ENCODE measurements at places on chromosomes 1 and 21. TPM values are rescaled to one million over a fixed set of nuclear protein-coding genes. Genes with fewer than 3 reads are reported as not detected.

- H3K4me1 ChIP-seq = peaks cover 18% of the 10 kb centered on the region
- no peaks in the 10 kb centered on the region for H3K36me3 ChIP-seq
- no peak for DNase-seq
- H3K27ac ChIP-seq = no peak overlapping the region
Observed at GRCh38 chr21:42101246-42101645, 30.1 kb downstream of the UMODL1 start.

DNA sequence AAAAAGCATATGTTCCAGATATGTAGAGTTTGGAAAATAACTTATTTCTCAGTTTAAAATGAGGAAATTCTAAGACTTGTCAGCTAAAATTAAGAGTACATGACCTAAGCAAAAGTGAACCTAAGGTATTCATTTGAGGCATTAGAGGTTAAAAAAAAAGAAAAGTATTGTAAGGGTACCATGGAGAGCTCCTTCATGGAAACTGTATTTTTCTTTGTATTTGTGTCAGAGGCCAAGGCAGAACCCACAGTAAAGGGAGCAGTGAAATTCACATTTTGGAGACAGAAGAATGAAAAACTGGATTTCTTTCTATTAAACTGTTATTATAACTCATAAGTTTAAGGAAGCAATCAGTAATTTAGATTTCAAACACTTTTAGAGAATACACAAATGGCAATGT is 1494.8 kb downstream of the KCNT2 start:
- no peaks in the 10 kb centered on the region for H3K27me3 ChIP-seq
- DNase-seq = no peak
- no peak overlapping the region for H3K4me3 ChIP-seq

DNA sequence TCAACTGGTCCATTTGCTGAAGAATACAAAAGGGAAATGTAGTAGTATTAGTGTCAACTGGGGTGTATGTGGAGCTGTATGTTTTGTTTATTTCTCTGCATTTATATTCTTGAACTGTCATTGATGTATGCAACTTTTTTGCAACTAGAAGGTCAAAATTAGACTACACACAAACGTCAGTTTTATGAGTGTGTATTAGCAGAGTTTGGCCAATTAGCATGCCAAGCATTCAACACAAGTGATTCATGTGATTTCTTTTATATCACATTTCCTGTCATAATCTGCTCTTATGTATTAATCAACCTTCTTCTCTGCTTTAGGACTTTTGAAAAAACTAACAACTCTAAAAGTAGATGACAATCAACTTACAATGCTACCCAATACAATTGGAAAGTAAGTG is 211.1 kb downstream of the LRRC40 start:
- H3K4me3 ChIP-seq = no peak overlapping the region
- H3K27me3 ChIP-seq = no peaks in the 10 kb centered on the region
- peak; percentile 3 for DNase-seq
- H3K27ac ChIP-seq = no peak overlapping the region
- no peaks in the 10 kb centered on the region for H3K36me3 ChIP-seq

DNA sequence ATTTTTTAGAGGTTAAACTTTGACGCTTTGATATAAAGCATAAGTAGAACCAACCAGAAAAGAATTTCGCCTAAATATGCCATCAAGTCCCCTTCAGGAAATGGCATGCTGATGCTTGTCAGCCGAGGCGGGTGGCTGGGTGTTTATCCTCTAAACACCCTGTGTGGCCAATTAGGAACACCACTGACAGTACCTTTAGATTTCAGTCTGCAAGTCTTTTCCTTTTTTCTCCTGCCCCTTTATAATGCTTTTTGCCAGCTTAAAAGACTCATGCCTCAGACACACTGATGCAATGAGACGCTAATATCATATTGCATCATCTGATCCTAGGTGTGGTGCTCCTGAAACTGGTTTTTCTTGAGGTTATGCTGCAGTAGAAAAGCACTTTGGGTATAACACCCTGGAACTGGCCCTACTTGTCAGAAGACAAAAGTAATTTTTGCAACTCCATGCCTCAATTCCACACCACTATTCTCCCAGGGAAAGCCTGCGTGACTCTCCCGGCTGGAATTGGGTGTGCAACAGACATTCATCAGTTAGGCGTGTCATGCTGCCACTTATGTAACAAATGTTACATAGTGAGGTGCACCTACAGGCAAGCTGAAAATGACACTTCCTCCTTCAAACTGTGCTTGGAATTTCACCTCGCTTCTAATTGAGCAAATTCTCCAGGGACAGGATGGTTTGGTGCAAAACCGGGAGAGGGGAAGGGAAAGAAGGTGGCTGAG is 2.0 kb upstream of the RCC2 start:
- H3K36me3 ChIP-seq = no peaks in the 10 kb centered on the region
- no peak overlapping the region for H3K4me3 ChIP-seq
- no peak overlapping the region for H3K27ac ChIP-seq
- DNase-seq = peak; percentile 48
- peaks cover 36% of the 10 kb centered on the region for H3K4me1 ChIP-seq

DNA sequence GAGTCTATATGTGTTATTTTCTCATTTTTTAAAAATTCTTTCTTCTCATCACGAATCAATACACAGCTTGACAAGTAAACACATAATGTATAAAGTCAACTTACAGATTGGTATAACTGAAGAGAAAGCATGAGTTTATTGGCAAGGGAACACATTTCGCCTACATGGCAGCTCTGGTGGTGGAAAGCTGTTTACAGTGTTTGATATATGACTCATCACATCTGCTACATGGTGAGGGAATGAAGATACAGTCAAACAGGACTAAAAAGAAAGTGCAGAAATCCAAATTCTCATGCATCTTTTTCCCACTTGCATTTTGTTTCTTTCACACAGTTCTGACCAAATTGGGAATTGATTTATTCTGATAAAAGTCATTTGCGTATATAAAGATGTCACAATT is 122.2 kb upstream of the ADGRL4 start:
- no peak overlapping the region for H3K27ac ChIP-seq
- peak; percentile 78 for DNase-seq
- no peaks in the 10 kb centered on the region for H3K36me3 ChIP-seq
- no peaks in the 10 kb centered on the region for H3K27me3 ChIP-seq
- no peaks in the 10 kb centered on the region for H3K4me1 ChIP-seq

DNA sequence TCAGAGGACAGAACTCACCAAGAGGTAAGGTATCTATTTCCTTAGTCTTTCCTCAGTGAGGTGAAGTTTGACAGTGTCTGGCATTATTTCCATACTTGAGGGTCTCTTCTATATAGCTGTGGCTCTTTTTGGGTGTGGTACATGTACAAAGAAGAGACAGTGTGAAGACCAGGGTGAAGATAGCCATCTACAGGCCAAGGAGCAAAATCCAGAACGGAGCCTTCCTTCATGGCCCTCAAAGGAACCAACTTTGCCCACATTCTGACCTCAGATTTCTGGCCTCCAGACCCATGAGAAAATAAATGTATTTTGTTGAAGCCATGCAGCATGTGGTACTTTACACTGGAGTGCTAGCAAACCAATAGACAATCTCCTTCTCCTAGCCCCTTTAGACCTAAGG is 858.5 kb upstream of the B3GALT2 start:
- H3K4me1 ChIP-seq = no peaks in the 10 kb centered on the region
- no peak overlapping the region for H3K4me3 ChIP-seq
- H3K27ac ChIP-seq = no peak overlapping the region
- H3K36me3 ChIP-seq = no peaks in the 10 kb centered on the region
- no peak for DNase-seq

DNA sequence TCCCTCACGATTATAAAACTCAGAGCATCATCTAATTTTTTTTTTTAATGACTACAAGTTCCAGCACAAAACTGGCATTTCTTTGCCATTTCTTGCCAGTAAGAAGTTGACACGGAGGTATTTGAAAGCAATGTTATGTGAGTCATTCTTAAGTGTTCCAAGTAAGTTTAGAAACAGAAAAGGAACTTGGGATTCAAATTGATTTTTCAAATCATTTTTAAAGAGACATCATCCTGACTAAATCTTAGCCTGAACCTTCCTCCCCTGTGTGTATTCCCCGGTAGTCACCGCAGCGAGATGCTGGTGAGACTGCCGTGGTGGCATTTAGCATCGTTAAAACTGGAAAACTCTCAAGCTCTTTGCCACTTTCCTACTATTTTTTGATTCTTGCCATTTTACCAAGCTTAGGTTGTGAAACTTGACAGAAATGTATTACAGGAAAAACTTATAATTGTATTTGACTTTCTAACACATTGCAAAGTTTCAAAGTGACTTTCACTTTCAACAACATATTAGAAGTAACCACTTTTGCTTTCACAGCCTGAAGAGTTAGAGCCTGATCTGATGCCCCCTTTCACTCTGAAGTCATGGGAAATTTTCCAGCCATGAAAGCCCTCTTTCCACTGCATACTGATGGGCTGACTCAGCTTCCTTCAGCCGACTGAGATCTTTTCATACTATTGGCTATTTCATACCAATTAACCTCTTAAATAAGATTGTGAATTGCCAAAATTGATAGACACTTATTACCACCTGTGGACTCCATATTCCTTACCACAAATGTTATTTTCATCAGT is 61.4 kb downstream of the OLFML2B start:
- peak; percentile 88 for DNase-seq
- H3K4me3 ChIP-seq = peak overlapping the region; percentile 59
- H3K27me3 ChIP-seq = no peaks in the 10 kb centered on the region
- peak overlapping the region; percentile 100 for H3K27ac ChIP-seq
- peaks cover 26% of the 10 kb centered on the region for H3K4me1 ChIP-seq
- no peaks in the 10 kb centered on the region for H3K36me3 ChIP-seq

GRCh38 chr1:20870718-20871117 is 83.6 kb upstream of the HP1BP3 start:
- DNase-seq = no peak
- H3K4me3 ChIP-seq = no peak overlapping the region
- peaks cover 5% of the 10 kb centered on the region for H3K36me3 ChIP-seq

DNA sequence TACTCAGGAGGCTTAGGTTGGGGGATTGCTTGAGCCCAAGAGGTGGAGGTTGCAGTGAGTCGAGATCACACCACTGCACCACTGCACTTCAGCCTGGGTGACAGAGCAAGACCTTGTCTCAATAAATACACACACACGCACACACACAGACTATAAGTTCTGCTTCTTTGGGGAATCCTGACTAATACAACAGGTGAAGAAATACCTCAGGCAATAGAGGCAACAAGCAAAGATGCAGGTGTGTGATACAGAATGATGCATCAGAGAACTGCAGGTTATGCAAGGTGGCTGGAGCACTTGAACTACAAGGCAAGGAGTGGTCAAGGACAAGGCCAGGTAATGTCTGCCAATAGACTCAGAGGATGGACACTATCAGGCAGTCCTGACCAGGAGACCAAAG is 117.6 kb upstream of the ZNF678 start:
- DNase-seq = no peak
- no peaks in the 10 kb centered on the region for H3K36me3 ChIP-seq
- H3K27ac ChIP-seq = no peak overlapping the region
- H3K4me3 ChIP-seq = no peak overlapping the region
- peaks cover 5% of the 10 kb centered on the region for H3K27me3 ChIP-seq

- DNase-seq = no peak
- H3K4me3 ChIP-seq = no peak overlapping the region
- peaks cover 16% of the 10 kb centered on the region for H3K4me1 ChIP-seq
- no peaks in the 10 kb centered on the region for H3K36me3 ChIP-seq
Observed at GRCh38 chr1:208180421-208180820, 63.8 kb downstream of the PLXNA2 start.

DNA sequence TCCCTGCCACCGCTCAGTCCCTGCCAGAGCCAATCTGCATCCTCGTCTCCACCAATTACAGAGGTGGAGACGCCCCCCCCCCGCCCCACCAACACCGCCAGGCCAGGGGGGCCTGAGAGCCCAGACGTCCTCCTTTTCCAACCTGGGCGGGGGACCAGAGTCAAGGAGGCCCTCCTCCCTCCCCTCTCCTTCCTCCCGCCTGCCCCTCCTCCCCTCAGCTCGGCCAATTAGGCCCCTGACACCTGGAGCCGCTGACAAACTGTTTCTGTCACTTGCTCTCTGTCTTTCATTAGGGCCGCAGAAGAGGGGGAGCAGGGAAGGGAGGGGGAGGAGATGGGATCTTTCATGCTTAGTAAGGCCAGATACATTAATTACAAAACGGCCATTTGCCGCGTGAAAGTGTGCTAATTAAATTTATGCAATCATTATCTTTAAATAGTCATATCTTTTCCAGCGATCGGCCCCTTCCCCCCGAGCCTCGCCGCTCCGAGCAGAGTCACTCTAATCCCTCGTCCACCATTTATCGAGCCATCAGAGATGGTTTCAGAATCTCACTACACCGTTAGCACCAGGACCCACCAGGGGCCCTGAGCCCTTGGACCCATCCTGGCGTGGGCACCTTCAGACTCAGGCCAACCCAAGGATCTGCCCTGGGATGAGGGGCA is 94.7 kb downstream of the PAX7 start:
- no peaks in the 10 kb centered on the region for H3K36me3 ChIP-seq
- no peak overlapping the region for H3K27ac ChIP-seq
- H3K27me3 ChIP-seq = peaks cover 8% of the 10 kb centered on the region
- no peaks in the 10 kb centered on the region for H3K4me1 ChIP-seq

DNA sequence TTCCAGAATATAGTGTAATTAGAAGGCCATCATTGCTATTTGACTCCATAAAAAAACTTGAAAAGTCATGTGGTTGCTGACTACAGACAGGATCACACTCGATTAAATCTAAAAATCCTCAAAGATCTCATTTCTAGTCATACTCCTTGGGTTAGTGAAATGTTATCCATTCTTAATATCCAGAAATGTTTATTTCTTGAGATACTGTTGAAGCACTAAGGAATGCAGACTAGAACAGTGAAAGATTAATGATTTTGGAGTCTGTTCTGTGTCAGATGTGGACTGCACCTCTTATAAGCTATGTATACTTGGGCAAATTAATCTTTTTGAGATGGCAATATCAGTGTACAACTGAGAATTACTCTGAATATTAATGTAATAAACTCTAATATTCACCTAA is 65.1 kb downstream of the ADSS2 start:
- H3K4me3 ChIP-seq = no peak overlapping the region
- peak; percentile 11 for DNase-seq
- no peaks in the 10 kb centered on the region for H3K27me3 ChIP-seq
- peaks cover 8% of the 10 kb centered on the region for H3K4me1 ChIP-seq
- no peak overlapping the region for H3K27ac ChIP-seq
- H3K36me3 ChIP-seq = no peaks in the 10 kb centered on the region

DNA sequence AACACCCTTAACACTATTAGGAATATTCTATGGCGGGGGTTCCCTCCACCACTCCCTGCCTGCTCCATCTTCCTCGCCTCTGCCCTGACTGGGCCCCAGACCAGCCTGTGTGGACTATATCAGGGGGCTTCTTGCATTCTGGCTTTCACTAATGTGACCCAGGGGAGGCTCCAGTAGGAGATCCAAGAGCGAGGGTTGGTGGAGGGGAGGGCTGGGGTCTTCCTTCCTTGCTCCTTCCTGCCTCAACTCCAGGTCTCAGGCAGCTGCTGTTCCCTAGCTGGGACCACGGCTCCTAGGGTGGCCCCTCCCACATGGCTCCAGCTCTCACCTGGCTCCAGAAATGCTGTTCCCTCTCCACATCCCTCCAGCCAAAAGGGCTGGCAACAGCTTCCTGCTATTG is 257.4 kb downstream of the MATN1 start:
- H3K4me1 ChIP-seq = no peaks in the 10 kb centered on the region
- no peaks in the 10 kb centered on the region for H3K36me3 ChIP-seq
- no peak overlapping the region for H3K4me3 ChIP-seq
- no peak overlapping the region for H3K27ac ChIP-seq
- DNase-seq = no peak

- no peak overlapping the region for H3K4me3 ChIP-seq
- no peaks in the 10 kb centered on the region for H3K36me3 ChIP-seq
- no peak for DNase-seq
Observed at GRCh38 chr1:178352790-178353416, 143.9 kb downstream of the CLEC20A start.

- no peak for DNase-seq
- no peak overlapping the region for H3K4me3 ChIP-seq
- peak overlapping the region; percentile 54 for H3K27ac ChIP-seq
Observed at GRCh38 chr1:21319447-21320407, 29.5 kb upstream of the ECE1 start.

ELF3 gene
- 2.9 TPM for total RNA-seq

GBP3 gene
- total RNA-seq = 30.3 TPM

SYT6 gene
- 0.39 TPM for total RNA-seq

SGIP1 gene
- 4.4 TPM for total RNA-seq

PTGFR gene
- 0.36 TPM for total RNA-seq

Measured in astrocyte (in vitro differentiated cells and primary cell).